ENCODE measurements at places on chromosomes 11 and 22.
A peak's percentile ranks its signal among the peaks of the same experiment; 100 is the strongest.

DNA sequence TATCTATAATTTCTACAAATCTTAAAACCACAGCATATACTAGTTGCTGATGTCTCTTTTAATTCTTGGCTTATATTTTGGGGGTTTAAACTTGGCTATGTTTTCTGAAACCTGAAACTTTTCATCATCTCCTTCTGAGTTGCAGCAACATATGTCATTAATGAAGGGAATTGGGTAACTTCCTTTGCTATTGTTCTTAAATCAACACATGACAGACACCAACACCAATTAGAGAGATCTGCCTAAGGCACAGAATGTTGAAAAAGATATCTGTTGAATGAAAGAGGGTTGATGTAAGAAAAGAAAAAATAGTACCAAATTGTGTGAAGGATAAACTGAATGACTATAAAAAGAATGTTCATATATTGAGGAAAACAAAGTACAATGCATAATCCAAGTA lies 10.3 kb upstream of the GAS2 start:
- no peak for DNase-seq

DNA sequence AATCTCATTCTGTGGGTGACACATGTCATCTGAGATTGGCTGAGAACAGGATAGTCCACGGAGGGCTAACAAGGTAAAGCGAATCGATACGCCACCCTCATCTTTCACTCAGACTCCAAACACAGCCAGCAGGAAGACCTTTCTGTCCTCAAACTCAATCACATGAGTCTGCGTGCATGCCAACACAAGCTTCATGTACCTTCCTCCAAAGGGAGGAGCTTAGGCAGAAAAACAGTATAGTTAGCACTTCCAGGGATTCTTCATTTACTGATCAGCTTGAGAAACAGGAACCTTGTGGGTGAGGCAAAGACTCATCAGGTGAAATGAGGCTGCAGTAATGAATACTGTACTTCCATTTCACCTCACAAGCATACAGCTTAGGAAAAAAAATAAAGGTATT lies 767.1 kb upstream of the API5 start:
- no peak for DNase-seq

DNA sequence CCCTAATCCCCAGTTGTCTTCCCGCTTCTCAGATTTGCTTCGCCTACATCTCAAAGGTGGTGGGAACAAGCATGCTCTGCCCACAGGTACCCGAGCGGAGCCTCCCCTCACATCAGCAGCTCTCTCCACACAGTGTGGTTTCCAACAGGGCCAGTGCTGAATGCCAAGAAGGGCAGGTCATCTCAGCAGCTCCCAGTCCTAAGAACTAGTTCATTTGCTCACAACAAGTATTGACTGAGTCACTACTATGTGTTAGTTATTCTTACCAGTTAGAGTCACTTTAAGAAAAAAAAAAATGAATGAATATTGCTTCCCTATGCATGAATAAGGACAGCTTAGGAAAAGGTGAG lies 66.2 kb downstream of the THAP12 start:
- DNase-seq: no peak

GRCh38 chr22:19717691-19718455 lies 3.6 kb downstream of the SEPTIN5 start:
- DNase-seq: peak; percentile 94

DNA sequence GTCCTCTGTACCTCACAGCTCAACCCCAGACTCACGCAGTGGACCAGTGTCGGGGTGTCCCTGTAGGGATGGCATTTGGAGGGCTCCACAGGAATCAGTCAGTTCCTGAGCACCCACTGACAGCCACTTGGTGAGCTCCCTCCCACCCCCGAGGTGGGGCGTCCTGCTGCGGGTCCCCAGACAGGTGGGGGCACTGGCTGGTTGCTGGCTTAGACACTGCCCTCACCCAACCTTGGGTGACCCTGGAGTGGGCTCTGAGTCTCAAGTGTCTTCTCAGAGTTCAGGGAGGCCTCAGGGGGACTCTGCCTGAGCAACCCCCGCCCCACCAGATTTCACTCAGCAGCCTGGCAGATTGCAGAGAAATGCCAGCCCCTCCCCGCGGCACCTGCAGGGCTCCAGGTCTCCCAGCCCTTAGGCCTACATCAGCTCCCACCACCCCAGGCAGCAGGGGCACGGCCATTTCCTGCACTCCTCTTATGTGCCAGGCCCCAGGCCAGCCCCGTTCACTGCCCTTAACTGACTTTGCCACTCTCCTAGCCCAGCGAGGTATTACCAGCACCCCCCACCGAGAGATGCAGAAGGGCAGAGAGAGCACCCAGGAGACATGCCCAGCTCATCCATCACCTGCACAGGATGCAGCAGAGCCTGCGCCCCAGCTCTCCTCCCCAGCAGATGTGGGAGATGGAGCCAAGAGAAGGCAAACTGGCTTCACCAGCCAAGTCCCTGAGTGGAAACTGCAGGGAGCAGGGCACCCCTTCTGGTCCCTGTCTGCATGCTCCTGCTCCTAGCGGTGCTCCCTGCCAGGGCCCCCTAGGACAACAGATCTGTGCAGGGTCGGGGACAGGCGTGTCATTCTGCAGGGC lies 2.4 kb downstream of the PRR5 start:
- no peak for DNase-seq

- no peak for DNase-seq
Observed at GRCh38 chr11:115078461-115079438, 400.4 kb downstream of the NXPE2 start.

DNA sequence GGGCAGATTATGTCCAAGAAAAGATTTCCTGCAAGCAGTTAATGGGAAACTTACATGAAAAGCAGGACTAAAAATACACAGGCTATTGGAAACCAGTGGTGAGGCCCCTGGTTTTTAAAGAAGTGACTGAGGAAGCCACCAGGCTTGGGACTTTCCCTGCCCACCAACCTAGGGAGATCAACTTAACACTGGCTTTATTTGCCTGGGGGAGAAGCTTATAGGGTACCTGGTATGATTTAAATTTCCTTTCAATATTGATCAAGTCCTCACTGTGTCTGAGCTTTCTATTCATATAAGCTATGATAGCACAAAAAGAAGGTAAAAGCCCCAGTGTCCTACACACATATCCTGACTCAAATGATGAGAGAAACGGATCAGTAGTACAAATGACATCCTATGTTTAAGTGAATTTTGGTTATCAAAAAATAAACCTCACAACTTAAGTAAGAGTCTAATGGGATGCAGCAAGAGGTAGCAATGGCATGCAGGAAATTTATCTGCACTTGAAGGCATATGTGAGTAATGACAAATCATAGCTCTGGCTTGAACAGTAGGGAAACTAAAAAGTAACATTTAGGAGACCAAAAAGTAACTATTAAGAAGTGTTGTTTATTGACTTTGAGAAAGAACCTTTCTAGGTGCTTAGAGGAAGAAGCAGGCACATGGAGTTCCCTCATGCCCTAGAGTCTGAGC lies 85.3 kb downstream of the GAB2 start:
- DNase-seq: no peak

- no peak for DNase-seq
Observed at GRCh38 chr11:87251560-87251959, 213.8 kb downstream of the TMEM135 start.

GRCh38 chr11:101914341-101914737 lies 471 bp upstream of the CEP126 start:
- DNase-seq: no peak

GRCh38 chr11:26583550-26583949 lies 11.5 kb upstream of the MUC15 start:
- DNase-seq: no peak

- no peak for DNase-seq
Observed at GRCh38 chr22:25878933-25879332, 136.9 kb downstream of the MYO18B start.

- no peak for DNase-seq
Observed at GRCh38 chr11:100981196-100981824, 148.3 kb downstream of the PGR start.

- DNase-seq: no peak
Observed at GRCh38 chr11:121417055-121417551, 35.0 kb upstream of the SORL1 start.

- DNase-seq: peak; percentile 35
Observed at GRCh38 chr11:111512296-111513239, at the start of gene BTG4. BTG4 (minus strand) TSS chr11:111512386; CDS start chr11:111498776, 13,610 bp downstream.

DNA sequence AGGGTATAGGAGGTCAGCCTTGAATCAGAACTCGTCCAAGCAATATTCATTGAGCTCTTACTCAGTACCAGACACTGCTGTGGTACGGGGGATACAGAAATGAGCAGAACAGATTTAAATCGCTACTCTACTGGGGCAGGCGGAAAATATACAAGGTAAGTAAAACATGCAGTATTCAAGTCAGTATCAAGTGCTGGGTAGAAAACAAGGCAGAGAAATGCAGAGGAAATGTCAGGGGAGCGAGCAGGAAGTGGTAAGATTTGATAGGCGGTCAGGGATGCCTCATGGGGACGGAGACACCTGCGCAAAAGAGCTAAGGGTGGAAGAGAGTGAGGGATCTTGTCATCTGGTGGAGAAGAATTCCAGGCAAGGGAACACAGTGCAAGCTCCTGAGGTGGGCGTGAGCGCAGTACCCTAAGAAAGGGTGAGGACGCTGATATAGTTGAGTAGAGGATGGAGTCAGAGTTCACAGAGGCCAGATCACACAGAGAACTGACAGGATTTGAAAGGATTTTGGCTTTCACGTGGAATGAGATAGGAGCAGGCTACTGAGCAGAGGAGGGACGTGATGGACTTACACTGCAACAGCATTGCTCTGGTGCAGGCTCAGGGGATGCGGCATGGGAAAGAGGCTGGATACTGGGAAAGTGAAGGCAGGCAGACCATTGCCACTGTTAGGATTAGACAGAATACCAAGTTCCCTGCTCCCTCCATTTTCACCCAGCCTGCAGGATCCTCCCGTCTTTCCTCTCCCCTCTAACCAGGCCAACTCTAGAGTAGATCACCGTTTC lies 35.8 kb downstream of the SC5D start:
- no peak for DNase-seq

DNA sequence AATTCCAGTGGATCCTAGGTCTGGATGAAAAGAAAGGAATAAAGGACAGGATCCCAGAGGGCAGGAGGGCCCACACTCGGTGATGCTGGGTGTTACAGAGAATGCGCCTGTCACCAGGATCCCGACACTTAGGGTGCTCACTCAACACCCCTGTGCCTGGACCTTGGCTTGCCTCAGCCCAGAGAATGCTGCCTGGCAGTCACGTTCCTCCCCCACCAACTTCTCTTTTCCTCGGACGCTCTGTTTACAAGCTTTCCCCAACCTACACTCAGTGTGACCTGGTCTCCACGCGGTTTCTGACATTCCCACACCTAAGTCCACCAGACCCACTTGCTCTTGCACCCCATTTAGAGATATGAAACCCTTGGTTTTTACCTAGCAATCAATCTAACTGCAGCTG lies 38.0 kb upstream of the ETS1 start:
- no peak for DNase-seq
